ENCODE measurements at places on chromosomes 7 and 10.

GRCh38 chr10:36109399-36110023 lies 467.4 kb upstream of the FZD8 start:
- H3K4me1 ChIP-seq, result no peaks in the 10 kb centered on the region
- H3K4me3 ChIP-seq, result no peak overlapping the region
- no peaks in the 10 kb centered on the region for H3K27me3 ChIP-seq
- no peak overlapping the region for H3K27ac ChIP-seq

DNA sequence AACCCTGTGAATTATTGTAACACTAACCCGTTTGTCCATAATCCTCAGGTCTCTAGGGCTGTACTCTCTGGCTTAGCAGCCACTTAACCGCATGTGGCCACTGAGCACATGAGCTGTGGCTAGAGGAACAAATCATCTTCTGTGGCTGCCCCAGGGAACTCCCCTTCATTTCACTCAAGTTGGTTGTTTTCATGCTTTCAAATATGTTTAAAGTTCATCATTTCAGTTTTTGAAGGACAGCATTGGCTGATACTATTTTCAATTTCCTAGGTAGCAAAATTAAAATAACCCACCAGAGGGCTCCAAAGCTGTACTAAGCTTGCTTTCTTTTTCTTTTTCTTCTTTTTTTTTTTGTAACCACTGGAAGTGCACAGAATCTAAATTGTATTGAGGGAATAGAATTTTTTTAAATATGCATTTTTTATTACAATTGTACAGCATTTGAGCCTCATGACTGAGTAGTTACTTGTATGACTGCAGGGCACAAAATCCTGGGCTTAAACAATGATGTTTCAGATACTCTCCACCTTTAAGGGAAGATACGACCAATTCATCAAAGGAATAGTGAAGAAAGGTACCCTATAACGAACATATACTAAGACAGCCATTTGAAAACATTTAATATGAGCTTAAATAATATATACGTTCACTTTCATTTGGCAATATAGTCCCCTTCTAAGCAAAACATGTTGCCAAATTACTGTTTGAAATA lies 38.6 kb downstream of the MRC1 start:
- no peaks in the 10 kb centered on the region for H3K36me3 ChIP-seq
- no peak overlapping the region for H3K27ac ChIP-seq
- H3K27me3 ChIP-seq, result no peaks in the 10 kb centered on the region

DNA sequence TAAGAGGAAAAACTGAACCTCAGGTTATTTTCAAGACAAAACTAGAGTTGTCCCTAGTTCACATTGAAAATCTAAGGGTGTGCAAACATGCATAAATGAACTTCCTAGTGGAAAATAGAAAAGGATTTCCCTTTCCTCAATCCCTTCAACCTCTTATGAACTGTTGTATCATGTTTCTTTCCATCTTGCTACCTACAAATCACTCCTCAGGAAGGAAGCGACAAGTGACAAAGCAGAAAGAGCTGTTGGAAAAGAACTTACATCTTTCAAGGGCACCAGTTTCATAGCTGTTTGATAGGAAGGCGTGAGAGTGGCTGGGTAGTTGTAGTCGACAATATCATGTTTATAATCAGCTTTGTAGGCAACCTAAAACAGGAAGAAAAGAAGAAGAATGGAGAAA lies 23.9 kb downstream of the NRAP start:
- no peak overlapping the region for H3K27ac ChIP-seq
- no peaks in the 10 kb centered on the region for H3K36me3 ChIP-seq
- no peak overlapping the region for H3K4me3 ChIP-seq
- no peak for DNase-seq
- H3K27me3 ChIP-seq, result no peaks in the 10 kb centered on the region

GRCh38 chr7:84912018-84912417 lies 274.8 kb downstream of the SEMA3D start:
- no peak for DNase-seq
- no peaks in the 10 kb centered on the region for H3K4me1 ChIP-seq
- no peaks in the 10 kb centered on the region for H3K36me3 ChIP-seq
- no peak overlapping the region for H3K4me3 ChIP-seq
- H3K27me3 ChIP-seq, result no peaks in the 10 kb centered on the region
- no peak overlapping the region for H3K27ac ChIP-seq

DNA sequence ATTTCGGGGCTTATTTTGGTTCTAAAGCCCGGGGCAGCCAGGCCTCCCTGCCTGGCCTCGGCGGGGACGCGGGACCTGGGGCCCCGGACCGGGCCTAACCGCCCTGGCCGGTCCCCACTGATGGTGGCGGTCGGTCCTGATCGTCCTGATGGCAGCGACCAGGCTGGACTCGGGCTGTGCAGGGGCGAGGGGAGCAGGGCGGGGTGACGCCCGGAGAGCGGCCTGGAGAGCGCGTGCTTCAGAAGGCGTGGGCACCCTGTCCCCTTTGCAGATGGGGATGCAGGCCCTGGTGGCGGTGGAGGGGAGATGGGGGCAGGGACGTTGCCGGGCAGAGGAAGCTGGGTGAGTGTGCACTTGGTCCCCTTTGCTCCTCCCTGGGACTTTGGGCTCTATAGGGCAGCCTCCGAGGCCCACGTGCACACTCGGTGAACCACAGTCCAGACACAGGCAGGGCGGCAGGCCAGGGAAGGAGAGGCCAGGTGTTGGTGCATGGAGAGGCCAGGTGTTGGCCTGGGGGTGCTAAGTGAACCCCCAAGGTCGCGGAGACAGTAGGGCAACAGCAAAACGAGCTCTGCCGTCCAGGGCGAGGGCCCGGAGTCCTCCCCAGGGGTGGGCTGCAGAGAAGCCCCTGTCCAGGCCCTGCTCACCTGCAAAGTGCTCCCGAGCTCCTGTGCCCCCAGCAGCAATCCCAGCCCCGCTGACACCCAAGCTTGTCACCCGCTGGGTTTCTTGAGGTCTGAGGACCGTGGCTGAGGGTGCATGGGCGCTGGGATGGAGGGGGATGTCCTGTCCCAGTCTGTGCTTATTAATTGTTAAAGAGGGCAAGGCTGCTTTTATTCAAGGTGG lies 42.4 kb upstream of the FAM20C start:
- peaks cover 11% of the 10 kb centered on the region for H3K4me1 ChIP-seq
- no peaks in the 10 kb centered on the region for H3K27me3 ChIP-seq
- no peaks in the 10 kb centered on the region for H3K36me3 ChIP-seq
- H3K27ac ChIP-seq, result peak overlapping the region; percentile 79
- H3K4me3 ChIP-seq, result peak overlapping the region; percentile 58

DNA sequence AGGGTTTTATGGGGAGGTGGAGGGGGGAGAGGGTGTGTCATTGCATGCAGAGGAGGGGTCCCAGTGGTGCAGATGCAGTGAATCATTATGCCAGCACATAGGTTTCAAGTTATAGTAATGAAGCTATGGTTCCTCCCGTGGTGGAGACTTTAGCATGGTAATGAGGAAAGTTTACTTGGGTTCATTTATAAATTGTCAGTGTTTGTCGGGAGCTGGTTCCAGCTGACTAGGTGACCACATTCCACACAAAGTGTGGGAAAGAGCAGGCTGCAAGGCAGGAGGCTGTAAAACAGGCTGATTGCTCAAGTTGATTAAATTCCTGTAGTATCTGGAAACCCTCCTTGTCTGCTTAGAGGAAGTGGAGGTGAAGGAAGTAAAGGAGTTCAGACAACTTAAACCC lies 78.9 kb downstream of the SRI start:
- DNase-seq, result no peak
- no peaks in the 10 kb centered on the region for H3K27me3 ChIP-seq
- no peaks in the 10 kb centered on the region for H3K36me3 ChIP-seq
- H3K4me3 ChIP-seq, result no peak overlapping the region
- H3K4me1 ChIP-seq, result no peaks in the 10 kb centered on the region

Measured in effector memory CD4-positive, alpha-beta T cell (primary cell).